T47D (cell line): ENCODE measurements at places on chromosomes 16 and 17.

- DNase-seq, result peak; percentile 77
Measured at GRCh38 chr17:1709971-1710806, at the start of gene TLCD2. Gene TLCD2, minus strand, starts transcription at chr17:1710377. Its CDS starts 135 bp downstream, at chr17:1710242.

GRCh38 chr17:75091855-75092327 lies 4.1 kb downstream of the SLC16A5 start:
- no peak for DNase-seq

DNA sequence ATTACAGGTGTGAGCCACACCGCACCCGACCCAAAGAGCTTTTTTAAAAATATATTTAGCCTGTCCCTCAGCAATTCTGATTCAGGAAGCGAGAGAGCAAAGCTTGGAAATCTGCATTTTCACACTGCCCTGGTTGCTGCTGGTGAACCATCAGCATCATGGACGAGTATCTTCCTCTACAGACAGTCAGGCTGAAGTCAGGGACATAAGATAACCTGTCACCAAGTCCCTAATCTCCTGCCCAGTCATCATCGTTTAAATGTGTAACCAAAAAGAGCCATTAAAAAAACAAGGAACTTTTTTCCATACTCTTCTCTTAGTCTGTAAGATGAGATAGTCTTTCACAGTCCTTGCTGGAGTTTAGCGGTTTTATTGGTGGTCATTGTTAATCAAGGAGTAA lies 6.7 kb downstream of the PMM2 start:
- DNase-seq, result no peak

DNA sequence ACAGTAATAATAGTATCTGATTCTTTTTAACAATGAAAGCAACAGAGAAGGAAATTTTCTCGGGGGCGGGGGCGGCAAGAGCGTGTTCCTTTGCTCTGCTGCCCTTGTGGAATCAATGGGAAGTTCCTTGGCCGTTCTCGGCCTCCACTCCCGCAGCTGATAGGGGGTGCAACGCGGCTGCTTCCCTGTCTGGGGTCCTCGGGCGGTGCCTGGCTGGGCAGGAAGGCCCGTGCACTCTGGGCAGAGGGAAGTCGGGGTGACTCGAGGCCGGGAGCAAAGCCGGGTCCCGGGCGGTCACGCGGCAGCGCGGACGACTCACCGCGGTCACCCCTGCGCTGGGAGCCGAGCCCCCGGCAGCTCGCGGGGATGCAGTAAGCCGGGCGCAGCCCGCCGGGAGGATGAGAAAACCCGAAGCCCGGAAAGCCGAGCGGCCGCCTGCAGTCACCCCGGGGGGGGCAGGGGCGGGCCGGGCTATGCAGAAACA lies 2.5 kb downstream of the TUBB3 start:
- no peak for DNase-seq

GRCh38 chr17:35046740-35047283 lies 16.7 kb downstream of the RFFL start:
- no peak for DNase-seq

DNA sequence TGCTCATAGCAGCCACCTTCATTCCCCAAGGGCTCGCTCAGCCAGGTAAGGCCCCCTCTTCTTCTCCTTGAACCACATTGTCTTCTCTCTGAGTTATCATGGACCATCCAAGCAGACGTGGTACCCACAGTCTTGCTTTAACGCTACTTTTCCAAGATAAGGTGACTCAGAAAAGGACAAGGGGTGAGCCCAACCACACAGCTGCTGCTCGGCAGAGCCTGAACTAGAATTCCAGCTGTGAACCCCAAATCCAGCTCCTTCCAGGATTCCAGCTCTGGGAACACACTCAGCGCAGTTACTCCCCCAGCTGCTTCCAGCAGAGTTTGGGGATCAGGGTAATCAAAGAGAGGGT lies 272 bp downstream of the CCL2 start:
- no peak for DNase-seq

GRCh38 chr17:50848711-50849110 lies 13.3 kb downstream of the WFIKKN2 start:
- no peak for DNase-seq

DNA sequence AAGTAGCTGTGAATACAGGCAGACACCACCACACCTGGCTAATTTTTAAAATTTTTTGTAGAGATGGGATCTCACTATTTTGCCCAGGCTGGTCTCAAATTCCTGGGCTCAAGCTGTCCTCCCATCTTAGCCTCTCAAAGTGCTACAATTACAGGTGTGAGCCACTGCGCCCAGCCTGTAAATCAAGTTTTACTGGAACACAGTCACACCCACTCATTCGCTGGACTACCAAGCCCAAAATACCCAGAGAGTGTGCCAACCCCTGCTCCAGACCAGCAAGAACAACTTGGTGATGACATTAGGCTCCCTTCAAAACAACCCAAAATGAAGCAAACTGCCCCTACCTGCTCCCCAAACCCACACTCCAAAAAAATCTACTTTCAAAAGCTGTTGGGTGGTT lies 36.0 kb downstream of the TVP23A start:
- DNase-seq, result peak; percentile 74

- no peak for DNase-seq
Measured at GRCh38 chr16:89897204-89897603, 21.5 kb upstream of the MC1R start.

GRCh38 chr17:55482591-55483389 lies 28.5 kb downstream of the SMIM36 start:
- DNase-seq, result no peak

DNA sequence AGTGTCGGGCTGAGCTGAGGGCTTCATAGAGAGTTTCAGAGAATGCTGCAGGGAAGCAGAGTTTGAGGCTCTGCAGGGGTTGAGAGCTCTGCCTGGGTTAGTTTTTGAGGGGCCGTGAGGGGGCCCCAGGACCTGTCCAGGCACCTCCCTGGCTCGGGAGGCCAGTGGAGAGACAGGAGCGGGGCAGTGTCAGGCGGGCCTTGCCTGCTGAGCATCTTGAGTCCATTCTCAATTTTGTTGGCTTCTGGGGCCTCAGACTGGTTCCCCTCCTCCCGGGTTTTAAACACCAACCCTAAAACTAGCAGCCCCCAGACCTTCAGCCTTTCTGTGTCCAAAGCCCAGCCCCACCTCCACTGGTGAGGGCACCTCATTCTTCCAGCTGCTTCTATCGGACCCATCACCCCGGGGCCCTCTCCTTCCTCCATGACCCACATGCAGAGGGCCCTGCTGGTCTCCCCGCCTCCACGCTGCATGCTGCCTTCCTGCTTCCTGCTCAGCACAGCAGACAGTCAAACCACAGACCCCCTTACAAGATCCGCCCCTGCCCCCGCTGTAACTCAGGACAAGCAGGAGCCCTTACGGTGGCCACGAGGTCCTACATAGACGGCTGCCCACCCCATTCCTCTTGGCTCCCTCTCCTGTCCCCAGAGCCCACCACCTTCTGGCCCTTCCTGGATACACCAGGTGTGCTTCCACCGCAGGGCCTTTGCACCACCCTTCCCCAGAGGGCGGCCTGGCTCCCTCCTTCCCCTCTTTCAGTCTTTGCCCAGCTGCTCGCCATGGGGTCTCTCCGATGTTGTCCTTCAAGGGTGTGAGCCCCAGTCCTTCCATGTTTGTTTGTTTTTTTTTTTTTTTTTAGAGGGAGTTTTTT lies 3.8 kb downstream of the RNF213 start:
- DNase-seq, result no peak

DNA sequence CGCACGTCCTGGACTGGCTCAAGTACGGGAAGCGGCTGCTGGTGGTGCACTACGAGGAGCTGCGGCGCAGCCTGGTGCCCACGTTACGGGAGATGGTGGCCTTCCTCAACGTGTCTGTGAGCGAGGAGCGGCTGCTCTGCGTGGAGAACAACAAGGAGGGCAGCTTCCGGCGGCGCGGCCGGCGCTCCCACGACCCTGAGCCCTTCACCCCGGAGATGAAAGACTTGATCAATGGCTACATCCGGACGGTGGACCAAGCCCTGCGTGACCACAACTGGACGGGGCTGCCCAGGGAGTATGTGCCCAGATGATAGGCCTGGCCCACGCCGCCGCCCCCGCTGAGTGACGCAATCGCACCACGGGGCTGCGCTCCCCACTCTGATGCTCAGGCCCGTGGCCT lies 50.2 kb downstream of the WSCD1 start:
- DNase-seq, result no peak

DNA sequence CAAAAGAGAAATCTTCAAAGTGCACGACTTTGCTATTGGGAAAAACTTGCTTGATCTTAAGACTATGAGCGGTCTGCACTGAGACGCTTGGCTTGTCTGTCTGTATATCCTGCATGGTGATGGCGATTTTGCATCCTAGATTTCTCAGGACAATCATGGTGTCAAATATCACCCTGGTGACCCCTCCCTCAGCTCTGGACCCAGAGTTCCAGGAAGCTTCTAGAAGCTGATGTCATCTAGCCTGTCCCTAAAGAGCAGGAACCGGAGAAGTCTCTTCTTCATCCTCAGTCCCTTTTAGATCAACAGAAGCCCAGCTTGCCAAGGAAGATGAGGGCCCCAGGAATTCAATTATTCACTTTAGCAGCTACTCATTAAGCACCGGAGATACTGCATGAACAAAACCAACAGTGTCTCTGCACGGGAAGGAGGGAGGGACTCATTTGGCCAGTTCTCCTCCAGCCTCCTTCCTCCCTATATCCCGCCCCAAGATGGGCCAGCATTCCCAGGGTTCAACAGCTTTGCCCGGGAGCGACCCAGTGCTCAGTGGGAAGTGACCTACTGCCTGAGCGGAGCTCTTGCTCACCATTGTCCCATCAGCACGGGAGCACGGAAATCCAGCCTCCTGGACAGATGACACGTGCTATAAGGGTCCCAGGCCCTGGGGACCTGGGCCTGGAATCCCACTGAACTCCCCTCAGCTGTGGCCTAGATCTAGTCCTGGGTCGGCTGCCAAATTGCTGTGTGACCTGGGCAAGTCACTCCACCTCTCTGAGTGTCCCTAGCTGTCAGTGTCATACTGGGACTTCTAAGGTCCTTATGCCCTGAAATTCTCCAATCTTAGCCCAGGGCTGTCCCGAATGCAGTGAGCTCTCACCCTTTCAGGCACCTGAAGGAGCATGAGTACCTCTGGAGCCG lies 3.8 kb downstream of the EMP2 start:
- DNase-seq, result no peak

DNA sequence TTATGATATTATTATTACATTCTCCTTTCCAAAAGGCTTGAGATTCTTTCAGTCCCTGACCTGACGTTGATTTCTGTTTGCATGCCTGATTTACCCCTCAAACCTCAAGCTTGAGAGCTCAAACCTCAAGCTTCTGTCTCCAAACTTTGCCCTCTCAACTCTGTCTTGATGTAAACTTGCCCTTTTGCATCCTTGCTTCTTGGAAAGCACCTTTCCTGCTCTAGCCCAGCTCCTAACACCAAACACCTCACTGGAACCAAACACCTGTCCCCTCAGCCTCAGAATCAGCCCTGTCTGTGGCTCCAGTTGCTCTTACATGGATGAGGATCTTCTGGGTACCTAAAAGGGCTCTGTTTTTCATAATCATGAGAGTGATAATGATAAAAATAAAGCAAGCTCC lies 109.2 kb downstream of the GP2 start:
- no peak for DNase-seq

DNA sequence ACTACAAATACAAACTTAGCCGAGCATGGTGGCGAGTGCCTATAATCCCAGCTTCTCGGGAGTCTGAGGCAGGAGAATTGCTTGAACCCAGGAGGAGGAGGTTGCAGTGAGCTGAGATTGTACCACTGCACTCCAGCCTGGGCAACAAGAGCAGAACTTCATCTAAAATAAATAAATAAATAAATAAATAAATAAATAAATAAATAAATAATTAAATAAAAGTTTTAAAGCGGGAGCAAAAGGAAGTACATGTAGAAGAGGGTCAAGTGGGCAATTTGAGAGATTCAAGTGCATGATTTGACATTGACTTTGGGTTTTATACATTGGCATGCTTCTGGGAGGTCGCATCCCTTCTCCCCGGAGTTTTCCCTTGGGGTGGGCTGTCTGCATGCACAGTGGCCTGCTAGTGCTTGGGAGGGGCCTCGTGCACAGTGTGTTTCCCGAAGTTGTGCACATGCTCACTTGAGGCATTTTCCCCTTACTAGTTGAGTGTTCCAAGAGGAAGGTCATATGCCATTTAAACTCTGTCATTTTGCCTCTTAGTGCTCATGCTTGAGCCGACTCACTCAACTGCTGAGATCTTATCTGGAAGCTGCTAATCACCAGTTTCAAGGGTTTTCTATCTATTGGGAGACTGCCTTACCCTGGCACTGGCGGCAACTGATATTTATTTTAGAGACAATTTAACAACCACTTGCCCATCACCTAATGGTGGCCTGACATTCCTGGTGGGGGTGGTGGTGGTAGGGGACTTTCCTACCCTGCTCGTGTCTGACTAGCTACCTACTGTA lies 193.2 kb upstream of the MPHOSPH6 start:
- no peak for DNase-seq

DNA sequence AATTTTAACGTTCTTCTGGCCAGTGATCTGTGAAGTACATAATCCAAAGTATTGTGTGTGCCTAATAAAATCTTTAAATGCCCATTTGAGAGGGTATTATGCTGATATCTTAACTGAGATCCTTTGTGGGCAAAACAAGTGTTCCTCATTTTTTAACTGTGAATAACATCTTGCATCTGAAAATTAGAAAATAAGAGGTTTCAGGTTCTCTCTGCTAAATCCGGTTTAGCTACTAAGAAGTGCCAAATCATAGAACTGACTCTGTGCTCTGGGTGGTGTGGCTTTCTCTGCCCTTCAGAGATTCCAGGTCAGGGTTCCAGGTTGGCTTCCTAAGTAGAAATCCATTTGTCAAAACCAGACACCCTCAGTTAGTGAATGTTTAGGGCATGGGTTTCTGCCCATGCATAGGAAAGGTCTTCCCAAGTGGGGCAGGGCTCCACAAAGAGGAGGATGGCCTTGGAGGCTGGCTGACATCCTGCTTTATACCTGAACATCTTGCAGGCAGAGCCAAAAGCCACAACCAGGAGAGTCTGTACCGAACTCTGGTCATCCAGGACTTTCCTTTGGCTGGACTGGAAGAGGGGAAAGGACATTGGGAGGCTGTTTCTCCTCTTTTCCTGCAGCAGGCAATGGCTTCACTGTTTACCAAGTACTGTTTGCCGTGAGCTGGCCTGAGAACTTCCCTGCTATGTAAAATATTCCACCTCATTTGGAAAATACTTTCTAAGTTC lies 8.5 kb downstream of the ALDH3A2 start:
- DNase-seq, result no peak

- DNase-seq, result no peak
Measured at GRCh38 chr17:19569785-19570543, 36.3 kb downstream of the SLC47A1 start.

DNA sequence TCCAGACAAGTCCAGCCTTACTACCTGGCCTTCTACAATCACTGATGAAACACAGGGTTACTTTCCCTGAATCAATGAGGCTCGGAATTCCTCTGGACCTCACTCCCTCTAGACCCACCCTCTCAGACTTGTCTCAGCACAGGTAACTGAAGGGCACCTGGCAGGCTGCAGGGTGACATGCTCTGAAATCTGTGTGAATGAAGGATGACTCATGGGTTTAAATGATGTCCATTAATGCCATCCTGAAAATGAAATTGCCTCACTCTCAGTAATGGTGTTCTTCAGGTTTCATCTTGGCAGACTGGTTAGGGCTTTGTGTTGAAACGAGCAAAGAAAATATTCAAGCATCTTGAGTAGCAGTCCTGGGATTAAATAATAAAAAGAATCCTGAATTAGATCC lies 134.4 kb downstream of the MAF start:
- no peak for DNase-seq

GRCh38 chr17:42120770-42121769 lies at the start of gene KAT2A:
Gene KAT2A, minus strand, starts transcription at chr17:42121367. Its CDS starts 63 bp downstream, at chr17:42121304.
- peak; percentile 90 for DNase-seq
